ENCODE measurements at places on chromosomes 1 and 21. TPM values are rescaled to one million over a fixed set of nuclear protein-coding genes. Genes with fewer than 3 reads are reported as not detected.
A peak's percentile ranks its signal among the peaks of the same experiment; 100 is the strongest.

DNA sequence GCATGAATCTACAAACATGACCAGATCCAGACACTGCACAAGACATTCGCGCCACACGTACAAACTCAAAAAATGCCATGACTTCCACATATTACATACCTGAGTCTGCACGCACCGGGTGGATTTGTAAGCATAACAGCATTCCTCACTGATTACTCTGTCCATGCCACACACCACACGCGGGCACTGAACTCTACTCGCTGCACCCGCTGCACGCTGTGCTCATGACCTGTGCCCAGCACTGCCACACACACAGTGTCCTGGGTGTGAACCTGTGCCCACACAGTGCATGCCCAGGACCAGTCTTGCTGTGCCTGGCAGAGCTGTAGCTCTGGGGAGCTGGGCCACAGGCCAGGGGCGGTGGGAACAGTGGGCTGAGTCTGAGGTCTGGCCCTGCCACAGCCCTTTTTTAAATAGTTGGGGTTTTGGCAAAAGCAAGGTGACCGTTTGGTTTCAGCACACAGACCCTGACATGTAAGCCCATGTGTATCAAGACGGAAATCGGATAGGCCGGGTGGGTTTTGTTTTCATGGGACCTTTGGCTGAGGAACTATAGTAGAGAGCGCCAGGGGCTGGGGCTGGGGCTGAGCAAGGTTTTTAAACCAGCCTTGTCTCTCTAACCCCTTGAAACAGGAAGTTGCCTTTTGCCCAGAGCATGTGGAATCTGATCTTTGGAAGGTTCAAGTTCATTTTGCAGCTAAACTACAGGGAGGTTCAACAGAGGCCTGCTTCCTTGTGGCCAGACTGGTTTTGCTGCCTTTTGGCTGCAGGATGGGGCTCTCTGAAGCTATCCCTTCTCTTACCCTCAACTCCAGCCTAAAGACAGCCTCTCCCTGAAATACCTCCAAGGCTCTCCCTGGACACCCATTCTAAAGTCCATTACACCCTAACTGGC is 12.3 kb upstream of the GOLT1A start:
- DNase-seq: peak; percentile 27

DNA sequence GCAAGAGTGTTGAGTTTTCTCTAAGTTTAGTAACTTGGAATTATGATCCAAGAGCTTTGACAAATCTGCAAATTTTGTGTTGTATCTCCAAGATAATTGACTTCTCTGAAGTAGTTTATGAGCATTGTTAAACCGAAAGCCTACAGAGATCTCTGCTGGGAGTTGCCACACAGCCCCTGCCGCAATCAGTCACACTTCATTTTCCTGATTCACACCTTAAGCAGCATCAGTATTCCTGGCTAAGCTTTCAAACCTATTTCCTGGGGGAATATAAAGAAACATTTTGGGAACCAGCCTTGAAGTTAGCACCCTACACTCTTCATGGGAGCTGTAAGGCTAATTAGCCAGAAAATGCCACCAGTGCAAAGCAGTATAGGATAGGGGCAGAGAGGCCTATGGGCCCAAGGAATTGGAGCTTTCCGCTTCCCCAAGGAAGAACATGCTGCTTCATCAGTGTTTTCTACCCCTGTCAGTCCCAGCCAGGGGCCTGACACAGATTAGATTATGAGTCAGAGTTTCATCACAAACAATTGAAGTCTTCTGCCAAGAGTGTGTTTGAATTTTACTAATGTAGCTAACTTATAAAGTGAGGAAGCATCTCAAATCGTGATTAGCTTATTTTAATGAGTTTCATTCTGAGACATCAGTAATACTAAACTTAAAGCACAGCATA is 23.2 kb upstream of the CACYBP start:
- DNase-seq: peak; percentile 64

GRCh38 chr1:220748089-220748934 is at the start of gene MTARC2:
Gene MTARC2, plus strand, starts transcription at chr1:220748322. Its CDS starts 210 bp downstream, at chr1:220748532.
- peak; percentile 49 for DNase-seq

GRCh38 chr1:219010720-219011119 is 163.0 kb upstream of the LYPLAL1 start:
- DNase-seq: no peak

DNA sequence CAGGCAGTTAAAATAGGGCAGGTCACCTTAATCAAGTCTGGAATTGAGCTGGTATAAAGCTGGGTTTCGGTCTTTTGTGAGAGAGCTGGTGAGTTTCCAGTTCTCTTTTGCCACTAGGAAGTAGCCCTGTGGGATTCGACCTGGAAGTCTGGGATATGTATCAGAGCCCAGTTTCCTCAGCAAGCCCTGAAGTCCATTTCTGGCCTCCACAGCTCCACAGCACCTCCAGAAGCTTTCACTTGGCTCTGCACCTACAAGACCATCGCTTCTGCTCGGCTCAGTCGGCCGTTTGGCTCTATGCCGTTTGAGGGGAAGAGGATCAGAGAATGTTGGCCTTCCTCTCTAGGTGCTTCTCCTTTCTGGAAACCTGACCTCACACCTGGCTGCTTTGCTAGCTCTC is 148.0 kb downstream of the GALNT2 start:
- peak; percentile 64 for DNase-seq

- DNase-seq: no peak
Measured at GRCh38 chr1:99992044-99992722, 22.4 kb downstream of the SLC35A3 start.

Gene SERINC2
- total RNA-seq: 2.0 TPM

DNA sequence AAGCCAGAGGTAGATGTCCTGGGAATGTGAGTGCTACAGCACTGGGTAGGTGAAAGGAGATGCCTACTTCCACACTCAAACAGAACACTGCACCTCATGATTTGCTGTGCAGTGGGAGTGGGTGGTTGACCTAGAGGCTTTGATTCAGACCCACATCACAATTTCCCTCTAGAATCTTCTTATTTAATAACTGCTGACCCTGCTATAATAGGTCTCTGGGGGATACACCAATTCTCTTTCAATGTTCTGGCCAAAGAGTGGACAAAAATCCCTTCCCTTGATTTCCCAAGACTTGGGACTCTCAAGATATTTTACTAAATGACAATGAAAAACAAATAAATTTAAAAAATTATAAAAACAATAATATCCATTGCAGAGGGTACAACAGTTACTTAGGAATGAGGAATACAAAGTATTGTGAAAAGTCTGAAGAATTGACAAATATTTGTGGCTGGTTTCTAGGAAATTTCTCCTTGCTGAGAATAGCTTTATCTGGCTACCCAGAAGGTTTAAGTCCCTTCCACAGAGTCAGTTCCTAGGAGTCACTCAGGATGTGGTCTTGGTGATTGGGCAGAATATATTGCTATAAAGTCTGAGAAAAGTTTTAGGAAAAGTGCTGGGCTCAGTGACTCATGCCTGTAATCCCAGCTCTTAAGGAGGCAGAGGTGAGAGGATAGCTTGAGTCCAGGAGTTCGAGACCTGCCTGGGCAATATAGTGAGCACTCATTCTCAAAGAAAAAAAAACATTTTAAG is 2.4 kb upstream of the FCGR2A start:
- DNase-seq: peak; percentile 24

Gene LMOD1
- 53.2 TPM for total RNA-seq

Gene CD48
- total RNA-seq: not detected

DNA sequence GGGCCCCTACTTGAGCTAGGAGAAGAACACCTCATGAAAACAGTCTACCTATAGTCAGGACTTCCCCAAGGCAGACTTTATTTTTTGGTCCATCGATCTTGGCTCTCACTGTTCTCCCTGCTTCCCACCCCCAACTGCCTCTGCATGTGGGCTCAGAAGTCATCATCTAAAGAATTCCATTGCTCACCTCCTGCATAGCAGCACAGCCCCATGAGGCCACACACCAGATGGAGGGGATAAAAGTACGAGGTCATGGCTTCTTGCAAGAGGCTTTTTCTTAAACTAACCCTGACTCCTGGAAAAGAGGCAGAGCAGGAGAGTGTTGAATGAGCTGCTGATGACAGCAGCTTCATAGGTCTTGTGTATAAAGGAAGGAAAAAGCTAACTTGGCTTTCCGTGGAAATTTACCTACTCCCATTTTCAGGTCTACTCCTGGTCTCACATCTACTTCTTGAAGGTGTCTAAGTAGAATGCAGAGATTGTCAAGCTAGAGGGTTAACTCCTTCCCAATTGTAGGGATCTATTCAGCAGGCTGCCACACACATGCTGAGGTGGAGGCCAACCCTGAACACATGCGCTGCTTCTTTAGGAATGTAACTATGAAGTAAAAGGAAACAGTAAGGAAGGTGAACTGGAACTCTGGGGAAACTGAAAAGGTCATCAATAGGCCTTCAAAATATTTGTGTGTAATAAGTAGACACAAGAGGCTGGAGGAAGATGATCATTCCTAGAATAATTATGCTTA is 18.7 kb downstream of the WNT2B start:
- DNase-seq: peak; percentile 61

Gene CYP4A11
- total RNA-seq: not detected

Data from IMR-90 (cell line).